Left kidney (tissue), 8 donors: ENCODE measurements at places on chromosomes 4 and X.

DNA sequence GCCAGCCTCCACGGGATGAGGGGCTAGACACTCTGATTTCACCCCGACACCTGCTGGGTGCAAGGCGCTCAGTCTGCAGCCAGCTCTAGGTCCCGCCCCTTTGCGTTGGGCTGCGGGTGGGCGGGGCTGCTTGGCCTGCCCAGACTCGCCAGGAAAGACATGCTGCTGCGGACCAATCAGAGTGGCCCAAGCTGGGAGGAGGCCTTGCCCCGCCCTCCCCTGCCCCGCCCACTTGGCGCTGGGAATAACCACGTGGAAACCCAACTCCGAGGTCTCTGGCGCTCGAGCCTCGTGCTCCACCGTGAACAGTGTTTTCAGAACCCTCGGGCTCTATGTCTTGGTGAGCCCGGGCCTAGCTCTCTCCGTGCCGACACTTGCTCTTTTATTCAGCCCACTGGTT, 5.3 kb upstream of the VMA21 start:
- no peak for DNase-seq

DNA sequence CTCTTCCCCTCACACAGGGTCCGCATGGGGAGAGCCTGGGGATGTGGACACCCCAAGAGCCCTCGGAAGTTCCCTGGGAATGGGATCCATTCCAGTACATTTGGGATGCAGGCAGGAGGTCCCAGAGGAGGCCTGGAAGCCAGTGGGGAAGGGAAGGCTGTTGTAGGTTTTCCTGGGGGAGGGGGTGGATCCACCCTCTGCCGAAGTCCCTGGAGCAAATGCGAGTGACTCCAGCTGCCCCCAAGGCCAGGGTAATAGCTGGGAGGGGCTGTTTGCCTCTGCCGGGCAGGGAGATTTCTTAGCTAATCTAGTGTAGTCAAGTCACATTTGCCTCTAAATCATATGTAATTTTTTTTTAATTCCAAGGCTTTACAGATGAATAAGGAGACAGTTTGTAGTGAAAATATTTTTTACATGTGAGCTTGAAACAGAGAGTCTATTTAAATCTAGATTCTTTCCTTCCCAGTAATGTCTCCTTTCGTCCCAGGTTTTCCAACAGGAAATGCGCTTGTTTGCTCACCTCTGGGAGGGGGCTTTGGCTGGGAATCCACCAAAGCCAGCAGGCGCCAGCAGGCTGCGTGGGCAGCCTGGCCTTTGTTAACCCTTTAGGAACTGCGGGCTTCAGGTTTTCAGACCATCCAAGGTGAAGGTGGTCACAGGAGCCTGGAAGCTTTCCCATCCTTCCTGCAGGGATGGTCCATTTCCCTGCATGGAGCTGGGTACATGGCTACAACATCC, 26.8 kb downstream of the SH3TC1 start:
- no peak for DNase-seq

DNA sequence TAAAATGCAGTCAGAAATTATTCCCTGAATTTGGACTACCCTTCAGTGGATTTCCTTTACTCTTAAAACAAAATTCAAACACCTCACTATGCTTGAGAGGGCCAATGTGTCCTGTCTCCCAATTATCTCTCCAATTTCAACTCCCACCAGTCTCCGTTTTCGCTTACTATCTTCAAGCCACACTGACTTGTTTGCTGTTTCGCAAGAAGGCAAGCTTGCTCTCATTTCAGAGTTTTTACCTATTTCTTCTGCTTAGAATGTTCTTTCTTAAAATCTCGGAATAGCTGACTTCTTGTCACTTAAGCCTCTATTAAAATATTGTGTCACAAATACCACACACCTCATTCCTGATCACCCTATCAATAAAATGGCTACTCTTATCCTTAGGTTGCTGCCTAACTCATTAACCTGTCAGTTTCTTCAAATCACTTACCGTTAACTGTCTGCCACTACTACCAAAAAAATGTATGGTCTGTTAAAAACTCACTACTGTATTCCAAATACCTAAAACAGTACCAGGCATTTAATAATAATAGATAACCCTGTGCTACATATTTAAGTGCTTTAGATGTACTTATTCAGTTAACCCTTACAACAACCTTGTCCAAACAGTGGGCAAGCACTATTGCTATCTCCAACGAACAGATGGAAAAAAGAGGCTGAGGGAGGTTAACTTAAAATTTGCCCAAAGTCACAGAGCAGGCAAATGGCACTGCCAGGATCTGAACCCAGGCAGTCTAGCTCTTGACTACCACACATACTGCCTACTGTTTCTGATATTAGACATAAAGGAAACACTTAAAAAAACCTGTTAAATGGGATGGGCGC, 2.9 kb downstream of the UBA6 start:
- DNase-seq = no peak

DNA sequence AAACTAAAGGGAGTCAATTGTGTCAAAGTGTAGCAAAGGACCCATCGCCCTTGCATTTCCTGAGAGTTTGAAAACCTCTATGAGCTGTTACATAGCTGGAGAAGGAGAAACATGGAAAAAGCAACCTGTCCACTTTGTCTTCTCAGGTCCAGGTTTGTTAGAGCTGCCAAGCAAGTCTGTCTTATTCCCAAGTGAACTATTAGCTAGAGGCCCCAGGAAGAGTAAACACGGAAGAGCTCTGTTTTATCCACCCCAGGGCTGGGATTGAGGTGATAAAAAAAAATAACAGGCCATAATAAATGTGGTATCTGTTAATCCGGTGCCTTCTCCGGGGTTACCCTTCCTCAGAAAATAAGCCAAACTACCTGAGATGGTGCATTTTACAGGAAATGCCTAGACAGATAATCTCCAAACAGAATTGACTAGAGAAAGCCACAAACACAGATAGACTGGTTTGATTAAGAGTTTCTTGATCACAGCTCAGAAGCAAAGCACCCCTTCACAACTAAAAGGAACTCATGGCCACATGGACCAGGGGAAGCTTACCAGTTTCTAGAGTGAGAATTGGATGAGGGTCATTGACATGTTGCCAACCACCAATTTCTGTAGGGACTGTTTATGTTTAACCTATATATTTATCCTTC, 35.9 kb upstream of the RELL1 start:
- DNase-seq = no peak

DNA sequence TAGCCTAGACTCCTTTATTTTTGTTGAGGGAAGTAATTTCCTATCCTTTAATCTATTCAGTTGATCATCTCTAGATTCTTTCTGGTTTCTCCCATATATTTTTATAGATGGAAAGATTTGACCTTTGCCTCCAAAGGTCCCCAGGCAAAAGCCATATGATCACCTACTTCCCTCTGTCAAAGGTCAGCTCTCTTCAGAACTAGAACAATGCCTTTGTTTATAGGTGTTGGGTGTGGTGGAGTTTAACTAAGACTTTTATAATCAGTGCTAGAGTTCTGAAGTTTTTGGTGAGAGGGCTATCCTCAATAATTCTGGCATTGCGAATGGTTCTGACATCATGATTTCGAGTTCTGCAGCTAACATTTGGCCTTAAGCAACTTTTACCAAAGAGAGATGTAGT, 19.0 kb upstream of the DCAF8L2 start:
- DNase-seq = no peak

DNA sequence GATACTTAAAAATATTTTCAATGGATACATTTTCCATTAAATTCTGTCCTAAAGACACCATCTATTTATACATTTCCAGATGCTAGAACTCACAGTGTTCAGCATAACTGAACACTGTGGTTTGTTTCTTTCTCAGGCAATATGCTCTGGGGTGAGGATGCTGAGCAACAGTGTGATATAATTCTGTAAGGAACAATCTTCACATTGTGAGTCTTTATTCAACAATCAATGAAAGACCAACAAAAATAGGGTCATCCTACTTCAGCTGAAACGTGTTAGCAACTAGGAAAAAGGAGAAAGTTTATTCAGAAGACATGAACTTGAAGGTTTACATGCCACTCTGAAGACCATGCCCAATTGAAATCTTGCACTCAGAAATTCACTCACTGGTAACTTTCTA, 284.8 kb downstream of the UNC5C start:
- DNase-seq = no peak

GRCh38 chrX:19836337-19836736, 51.1 kb downstream of the SH3KBP1 start:
- no peak for DNase-seq

DNA sequence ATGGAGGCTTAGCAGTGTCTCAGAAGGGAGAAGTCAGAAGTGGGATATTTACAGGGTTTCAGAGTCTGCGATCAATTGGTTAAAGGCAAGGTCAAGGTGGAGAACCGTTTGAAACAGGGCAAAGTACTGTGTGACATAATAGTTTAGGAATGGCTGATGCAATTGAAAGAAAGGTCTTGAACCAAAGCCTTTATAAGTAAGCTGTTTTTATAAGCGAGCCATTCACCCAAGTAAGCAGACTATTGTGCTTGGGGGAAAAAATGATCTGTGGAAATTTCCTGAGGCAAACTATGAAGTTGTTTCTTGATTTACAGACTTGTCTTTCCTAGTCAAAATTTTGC, 327.3 kb downstream of the CAMK2D start:
- DNase-seq = no peak

DNA sequence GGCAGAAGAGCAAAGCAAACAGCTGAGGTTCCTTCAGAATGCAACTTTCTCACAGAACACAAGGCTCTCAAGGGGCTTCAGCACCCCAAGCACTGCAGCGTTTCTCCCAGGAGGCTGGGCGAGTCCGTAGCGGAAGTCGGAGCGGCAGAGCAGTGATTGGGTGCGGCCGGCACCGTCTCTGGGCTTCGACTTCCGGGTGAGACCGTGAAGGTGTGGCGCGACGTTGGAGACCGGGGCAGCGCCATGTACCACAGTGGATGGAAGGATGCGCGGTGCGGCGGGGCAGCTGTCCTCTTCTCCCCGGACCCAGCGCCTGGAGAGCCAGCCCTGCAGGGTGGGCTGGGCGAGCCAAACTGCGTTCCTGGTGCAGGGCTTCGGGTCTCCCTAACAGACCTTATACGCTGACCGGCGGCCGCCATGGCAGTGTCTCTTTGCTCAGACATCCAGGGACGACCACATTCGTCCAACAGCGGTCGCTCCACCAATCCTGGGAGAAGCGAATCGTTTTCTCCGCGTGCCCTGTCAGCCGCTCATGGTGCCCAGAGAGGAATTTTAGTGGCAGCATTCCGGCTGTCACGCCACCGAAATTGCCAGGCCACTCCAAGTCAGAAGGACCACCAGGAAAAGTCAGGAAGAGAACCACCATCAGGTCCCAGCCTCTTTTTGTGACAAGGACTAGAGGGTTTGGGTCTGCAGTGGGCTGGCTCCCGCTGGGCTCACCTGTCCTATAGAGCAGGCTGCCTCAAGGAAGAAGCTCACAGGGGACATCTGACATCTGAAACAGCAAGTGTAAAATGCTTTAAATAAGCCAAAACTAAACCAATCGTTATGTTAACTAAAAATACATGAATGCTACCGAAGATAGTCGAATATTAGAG, 20.5 kb downstream of the TRIM61 start:
- DNase-seq = peak; percentile 64

GRCh38 chrX:134718105-134718965, 60.1 kb upstream of the PLAC1 start:
- no peak for DNase-seq

DNA sequence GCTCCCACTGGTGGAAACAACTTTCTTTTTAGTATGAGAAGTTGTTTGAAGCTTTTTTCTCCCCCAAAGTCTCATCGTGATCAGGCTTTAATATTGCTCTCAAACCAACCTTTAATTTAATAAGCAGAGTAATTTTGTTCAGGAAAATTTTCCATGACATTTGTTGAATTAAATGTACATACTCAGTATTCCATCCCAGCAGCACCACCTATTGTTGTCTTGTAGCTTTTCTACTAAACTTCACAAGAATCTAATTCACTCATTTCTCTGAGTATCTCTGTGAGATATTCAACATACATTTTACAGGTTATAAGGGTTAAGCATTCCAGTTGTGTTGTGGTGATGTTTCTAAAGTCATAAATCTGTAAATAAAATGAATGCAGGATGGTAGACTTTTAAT, 218.3 kb upstream of the HAND2 start:
- no peak for DNase-seq

DNA sequence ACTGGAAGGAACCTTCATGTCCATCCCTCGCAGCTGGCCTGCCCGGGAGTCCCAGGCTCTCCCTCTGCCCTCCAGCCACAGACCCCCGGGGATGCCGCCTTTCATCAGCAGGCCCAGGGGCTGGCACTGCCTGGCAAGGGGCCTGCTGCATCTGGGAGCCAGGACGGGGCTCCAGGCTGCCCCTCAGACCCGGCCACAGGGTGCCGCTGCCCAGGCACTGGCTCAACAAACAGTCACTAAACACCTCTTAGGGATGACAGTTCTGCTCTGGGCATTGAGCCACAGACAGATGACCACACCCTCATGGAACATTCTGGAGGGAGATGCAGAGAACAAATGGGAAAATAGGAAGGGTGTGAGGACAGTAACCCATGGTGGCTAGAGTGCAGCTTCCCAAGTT, 109.3 kb downstream of the HMX1 start:
- no peak for DNase-seq

DNA sequence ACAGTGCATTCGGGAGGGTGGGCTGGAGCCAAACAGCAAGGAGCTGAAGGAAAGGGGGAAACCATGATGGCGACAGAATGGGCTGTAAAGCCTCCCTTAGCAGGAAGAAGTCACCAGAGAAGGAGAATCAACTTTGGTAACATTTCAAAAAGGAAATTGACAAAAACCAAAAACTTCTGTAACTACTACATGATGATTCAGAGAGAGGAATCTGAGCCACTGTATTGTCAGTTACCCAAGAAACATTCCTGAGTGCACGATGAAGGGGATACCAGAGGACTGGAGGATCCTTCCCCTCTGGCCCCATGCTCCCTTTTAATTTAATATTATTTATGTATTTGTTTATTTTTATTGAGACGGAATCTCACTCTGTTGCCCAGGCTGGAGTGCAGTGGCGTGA, 26.3 kb downstream of the PDHA1 start:
- DNase-seq = no peak

GRCh38 chrX:49053223-49054072, 5.4 kb upstream of the CCDC120 start:
- DNase-seq = peak; percentile 75

DNA sequence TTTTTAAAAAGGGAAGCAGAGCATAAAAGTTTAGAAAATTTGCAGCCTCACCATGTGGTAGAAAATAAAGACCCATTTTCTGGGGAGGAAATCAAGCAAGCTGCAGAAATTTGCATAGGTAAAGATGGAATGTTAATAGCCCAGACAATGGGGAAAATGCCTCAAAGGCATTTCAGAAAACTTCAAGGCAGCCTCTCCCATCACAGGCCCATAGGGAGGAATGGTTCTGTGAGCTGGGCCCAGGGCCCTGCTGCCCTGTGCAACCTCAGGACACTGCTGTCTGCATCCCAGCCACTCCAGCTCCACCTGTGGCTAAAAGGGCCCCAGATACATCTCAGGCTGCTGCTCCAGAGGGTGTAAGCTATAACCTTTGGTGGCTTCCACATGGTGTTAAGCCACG, 137.9 kb downstream of the INPP4B start:
- no peak for DNase-seq

DNA sequence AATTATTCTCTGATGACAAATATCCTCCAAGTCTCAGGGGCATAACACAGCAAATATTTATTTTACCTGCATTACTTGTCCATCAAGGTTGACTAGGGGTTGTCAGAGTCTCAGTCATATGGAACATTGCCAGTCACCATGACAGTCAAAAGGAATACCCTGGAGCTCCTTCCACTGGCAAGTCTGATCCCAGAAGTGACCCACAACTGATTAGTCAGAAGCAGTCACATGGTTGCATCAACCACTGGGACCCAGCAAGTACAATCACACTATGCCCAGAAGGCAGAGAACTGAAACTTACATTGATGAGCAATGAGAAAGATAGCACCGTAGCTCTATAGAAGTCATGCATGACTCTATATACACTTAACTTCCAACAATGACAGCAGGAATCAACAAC, 41.9 kb upstream of the SOD3 start:
- DNase-seq = no peak

GRCh38 chr4:158181906-158182305, 9.1 kb upstream of the GASK1B start:
- no peak for DNase-seq
